ENCODE measurements at places on chromosomes 13 and 19.

- no peak for DNase-seq
These were observed 77.4 kb upstream of the PCDH8 start for GRCh38 chr13:52925775-52926285.

DNA sequence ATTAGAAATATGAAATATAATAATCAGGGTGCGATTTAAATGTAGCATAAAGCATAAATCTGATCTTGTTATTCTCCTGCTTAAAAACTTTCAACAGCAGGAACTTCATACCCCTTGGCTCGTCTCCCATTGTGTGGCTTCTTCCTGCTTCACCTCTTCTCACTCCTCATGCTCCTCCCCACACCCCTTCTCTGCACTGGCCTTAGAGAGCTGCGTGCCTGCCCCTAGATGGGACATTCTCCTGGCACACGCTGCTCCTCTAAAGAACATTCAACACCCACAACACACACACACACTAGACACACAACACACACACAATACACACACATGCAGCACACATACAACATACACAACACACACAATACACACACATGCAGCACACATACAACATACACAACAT is 104.6 kb upstream of the RAP2A start:
- DNase-seq = no peak

DNA sequence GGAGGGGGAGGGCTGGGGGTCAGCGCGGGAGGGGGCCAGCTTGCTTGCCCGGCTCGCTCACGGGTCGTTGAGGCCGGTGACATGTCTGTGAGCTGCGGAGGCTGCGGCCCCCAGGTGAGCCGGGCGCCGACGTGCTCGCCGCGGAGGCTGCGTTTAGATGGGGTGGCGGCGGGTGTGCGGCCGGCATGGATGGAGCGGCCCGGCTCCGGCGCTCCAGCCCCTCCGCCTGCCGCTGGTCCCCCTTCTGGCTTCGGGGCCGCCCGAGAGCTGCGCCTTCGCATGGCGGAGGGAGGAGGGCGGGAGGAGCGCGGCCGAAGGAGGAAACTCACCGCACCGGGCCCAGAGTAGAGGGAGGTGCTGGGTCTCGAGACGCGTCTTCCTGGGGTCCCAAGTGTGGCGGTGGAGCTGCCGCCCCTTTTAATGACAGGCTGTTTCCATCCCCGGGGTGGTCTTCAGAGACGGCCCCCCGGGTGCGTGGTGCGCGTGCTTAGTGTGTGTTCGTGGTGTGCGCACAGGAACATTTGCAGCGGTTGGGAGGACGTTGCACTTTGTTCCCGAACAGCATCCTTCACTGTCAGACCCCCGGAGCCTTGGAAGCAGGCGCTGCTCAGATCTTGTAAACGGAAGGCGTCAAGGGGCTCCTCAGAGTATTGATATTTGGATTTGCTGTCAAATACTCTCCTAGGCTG is at the start of gene AKAP11:
TSS of gene AKAP11 (plus strand) at position 38 of the 689 bp plus-strand sequence. CDS start 14,197 bp downstream, outside the sequence.
- DNase-seq = peak; percentile 10

- DNase-seq = no peak
These were observed 37.7 kb downstream of the MYO9B start for GRCh38 chr19:17113127-17113785.

DNA sequence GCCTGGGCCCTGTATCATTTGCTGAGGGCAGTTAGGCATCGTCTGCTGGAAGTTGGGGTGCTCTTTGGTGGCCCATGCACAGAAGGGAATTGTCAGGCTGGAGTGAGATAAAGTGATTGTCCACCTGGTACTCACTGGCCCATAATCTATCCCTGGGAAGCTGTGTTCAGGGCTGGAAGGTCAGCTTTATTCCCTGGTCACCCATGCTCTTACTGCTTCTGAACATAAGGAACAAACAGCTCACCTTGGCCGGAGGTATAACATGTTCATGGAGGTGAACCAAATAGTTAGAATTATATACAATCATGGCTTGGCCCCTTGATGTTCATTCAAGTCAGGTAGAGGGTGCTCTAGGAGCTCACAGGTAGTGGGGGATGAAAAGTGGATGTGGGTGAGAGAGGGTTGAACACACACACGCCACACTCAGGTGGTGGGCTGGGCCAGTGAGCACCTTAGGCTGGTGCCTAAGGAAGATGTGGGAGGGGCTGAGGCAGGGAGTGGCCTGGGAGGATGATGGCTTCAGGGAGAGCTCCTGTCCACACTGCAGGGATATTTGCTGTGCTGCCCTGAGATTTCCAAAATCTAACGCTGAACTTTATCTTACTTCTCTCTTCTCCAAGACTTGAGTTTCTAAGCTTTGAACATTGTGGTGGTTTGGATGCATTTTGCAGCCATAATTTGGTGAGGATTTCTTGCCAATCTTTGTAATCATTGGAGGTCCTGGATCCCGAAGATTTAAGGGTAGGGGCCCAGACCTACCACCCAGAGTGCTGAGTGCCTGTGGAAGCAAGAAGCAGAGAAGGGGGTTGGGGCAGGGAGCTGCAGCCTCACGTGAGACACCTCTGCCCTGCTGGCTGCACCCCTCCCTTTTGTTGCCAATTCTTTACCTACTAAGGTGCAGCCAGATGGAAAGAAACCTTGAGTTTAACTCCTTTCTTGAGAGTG is 420.6 kb downstream of the ZNF536 start:
- no peak for DNase-seq

GRCh38 chr13:111792956-111793355 is 274.0 kb upstream of the SOX1 start:
- no peak for DNase-seq

- DNase-seq = no peak
These were observed 276.7 kb downstream of the SLC7A1 start for GRCh38 chr13:29318741-29319140.

GRCh38 chr13:57846600-57847173 is 215.1 kb downstream of the PCDH17 start:
- no peak for DNase-seq

DNA sequence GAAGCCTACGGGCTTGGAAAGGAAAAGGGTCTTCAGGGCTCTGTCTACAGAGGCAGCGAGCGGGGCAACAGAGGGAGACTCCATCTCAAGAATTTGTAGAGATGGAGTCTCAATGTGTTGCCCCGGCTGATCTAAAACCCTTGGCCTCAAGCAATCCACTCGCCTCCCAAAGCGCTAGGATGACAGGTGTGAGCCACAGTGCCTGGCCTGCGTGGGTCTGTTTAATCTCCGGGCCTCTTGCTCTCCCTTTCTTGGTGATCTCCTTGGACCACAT is 8.1 kb downstream of the RPS9 start:
- DNase-seq = no peak

- no peak for DNase-seq
These were observed 6.5 kb downstream of the CEBPA start for GRCh38 chr19:33295621-33296487.

- no peak for DNase-seq
These were observed 145.8 kb downstream of the KCNRG start for GRCh38 chr13:50161052-50161451.

- no peak for DNase-seq
These were observed 3.0 kb downstream of the MYCBP2 start for GRCh38 chr13:77323858-77324257.

- DNase-seq = no peak
These were observed 1.3 kb downstream of the ICAM5 start for GRCh38 chr19:10290876-10291553.

GRCh38 chr19:18147396-18147795 is 5.6 kb upstream of the PIK3R2 start:
- DNase-seq = no peak

- DNase-seq = no peak
These were observed 514 bp upstream of the ARGLU1 start for GRCh38 chr13:106568299-106569003.

GRCh38 chr13:98877936-98878335 is 99.9 kb downstream of the DOCK9 start:
- DNase-seq = no peak

- no peak for DNase-seq
These were observed 911 bp downstream of the ENOX1 start for GRCh38 chr13:43785650-43786471.

- no peak for DNase-seq
These were observed 75.7 kb downstream of the ZNF100 start for GRCh38 chr19:21691661-21692060.

- DNase-seq = no peak
These were observed 333.4 kb downstream of the ITGBL1 start for GRCh38 chr13:101785858-101786257.

DNA sequence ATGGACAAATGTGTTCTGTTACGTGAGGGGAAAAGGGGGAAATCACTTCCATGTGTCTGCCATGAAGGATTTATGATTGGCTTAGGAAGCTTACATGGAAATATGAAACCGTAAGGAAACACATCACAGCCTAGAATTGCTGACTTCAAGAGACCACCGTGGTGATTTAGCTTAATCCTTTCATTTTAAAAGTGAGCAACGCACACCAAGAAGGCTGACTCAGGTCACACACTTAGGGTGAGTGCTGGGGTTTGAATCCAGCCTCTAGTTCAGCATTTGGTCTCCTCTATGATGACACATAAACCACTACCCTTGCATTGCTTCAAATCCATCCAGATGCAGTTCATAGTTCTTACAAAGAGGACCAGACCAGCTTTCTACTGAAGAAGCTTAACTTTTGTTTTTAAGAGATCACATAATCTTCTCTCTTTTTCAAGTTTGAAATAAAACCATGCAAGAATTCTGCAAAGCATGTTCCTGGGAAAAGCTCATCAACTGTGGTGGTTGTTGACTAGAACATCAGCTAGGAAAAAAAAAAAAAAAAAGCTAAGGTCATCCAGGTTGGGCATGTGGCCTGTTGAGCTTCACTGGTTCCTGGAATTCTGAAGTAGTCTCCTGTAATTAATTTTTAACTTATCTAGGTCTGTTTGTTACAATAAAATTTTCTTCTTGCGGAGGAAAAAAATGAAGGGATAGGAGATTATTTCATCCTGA is 60.2 kb upstream of the KL start:
- no peak for DNase-seq

DNA sequence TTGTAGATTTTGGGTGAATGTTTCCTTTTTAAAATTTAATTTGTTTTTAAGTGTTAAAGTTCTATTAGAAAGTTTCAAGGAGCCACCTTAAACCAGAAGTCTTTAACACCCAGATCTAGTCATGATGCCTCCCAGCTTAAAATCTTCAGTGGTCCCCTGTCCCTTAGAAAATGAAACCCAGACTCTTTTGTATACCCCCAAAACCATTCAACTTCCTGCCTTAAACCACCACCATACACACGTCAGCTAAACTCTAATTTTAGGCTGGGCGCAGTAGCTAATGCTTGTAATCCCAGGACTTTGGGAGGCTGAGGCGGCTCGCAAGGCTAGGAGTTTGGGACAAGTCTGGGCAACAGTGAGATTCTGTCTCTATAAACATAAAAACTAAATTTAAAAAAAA is 37.9 kb downstream of the N4BP2L1 start:
- DNase-seq = no peak

- DNase-seq = peak; percentile 73
These were observed 8.7 kb downstream of the BRD4 start for GRCh38 chr19:15323496-15324235.

GRCh38 chr13:50361282-50361681 is 346.0 kb downstream of the KCNRG start:
- no peak for DNase-seq

- DNase-seq = no peak
These were observed 96.2 kb upstream of the RFC3 start for GRCh38 chr13:33721724-33722123.

- no peak for DNase-seq
These were observed 110.0 kb upstream of the DACH1 start for GRCh38 chr13:71977028-71977427.

- no peak for DNase-seq
These were observed 13.6 kb downstream of the EPN1 start for GRCh38 chr19:55688422-55689218.

DNA sequence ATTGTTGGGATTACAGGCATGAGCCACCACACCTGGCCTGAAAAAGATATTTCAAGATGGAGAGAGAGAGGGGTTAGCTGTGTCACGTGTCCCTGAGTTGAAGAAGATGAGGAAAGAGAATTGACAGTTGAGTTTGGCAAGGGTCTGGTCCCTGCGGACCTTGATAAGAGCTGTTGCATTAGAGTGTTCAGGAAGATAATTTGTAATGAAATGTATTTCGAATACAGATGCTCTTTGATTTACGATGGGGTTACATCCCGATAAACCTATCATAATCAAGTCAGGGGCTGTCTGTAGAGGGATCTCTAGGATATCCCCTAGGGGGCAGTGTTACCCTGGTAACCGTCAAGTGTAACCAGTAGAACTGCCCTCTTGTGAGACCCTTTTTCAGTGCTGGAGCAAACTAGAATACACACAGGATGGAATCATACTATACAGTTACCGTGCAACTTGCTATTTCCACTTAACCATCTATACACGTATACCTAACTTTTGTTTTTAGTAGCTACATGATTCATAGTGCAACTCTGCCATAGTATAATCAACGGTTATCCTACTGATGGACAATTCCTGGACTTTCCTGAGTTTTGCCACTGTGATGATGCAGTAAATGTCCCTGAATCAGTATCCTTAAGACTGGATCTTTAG is 1.5 kb upstream of the ELOF1 start:
- DNase-seq = no peak
